ENCODE measurements at places on chromosomes 7 and 10.

DNA sequence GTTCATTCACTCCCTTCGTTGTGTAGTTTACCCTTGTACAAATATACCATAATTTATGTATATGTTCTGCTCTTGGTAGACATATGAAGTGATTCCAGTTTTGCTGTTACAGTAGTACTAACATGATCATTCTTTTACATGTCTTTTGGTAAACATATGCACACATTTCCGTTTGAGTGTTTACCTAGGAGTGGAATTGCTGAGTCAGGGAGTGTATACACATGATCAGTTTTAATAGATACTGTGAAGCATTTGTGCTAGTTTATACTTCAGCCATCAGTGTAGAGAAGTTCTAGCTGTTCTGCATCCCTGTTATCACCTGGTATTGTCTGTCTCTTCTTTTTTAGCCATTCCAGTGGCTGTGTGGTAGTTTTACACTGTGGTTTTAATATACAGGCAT lies 34.5 kb upstream of the CYP26C1 start:
- DNase-seq = no peak

DNA sequence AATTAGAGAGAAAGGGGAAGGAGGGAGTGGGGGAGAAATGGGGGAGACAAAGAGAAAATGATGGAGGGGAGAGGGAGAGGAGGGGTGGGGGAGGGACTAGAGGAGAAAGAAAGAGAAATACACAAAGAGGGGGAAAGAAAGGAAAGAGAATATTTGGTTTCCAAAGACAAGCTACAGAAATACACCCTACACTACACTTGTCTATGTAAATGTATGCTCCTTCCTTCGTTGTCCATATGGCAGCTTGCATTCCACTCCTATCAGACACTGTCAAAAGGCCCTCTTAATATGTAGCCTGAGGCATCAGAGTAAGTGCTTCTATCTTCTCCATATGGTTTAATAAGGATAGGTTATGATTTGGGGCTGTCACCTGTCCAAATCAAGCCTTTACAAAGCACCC lies 92.8 kb upstream of the FEZF1 start:
- no peak for DNase-seq

- DNase-seq = no peak
Observed at GRCh38 chr7:53022893-53023292, 12.5 kb upstream of the POM121L12 start.

GRCh38 chr10:35234073-35234472 lies 102.2 kb upstream of the CCNY start:
- no peak for DNase-seq

DNA sequence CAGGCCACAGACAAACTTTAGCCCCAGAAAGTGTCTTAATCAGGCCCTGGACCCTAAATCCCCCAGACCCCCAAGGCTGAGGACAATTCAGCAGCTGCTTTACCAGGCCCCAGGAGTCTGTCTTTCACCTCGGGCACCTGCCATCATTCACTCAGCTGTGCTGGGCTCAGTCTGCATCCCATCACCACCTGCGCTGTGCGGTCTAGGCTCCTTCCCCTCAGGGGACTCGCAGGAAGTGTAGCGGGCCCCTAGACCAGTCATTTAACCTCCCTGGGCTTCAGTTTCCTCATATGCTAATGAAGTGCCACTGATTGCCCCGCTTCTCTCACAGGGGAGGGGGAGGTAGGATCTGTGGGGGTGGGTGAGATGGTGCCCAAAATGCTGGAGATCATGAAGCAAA lies 76.4 kb upstream of the ZMIZ1 start:
- no peak for DNase-seq

DNA sequence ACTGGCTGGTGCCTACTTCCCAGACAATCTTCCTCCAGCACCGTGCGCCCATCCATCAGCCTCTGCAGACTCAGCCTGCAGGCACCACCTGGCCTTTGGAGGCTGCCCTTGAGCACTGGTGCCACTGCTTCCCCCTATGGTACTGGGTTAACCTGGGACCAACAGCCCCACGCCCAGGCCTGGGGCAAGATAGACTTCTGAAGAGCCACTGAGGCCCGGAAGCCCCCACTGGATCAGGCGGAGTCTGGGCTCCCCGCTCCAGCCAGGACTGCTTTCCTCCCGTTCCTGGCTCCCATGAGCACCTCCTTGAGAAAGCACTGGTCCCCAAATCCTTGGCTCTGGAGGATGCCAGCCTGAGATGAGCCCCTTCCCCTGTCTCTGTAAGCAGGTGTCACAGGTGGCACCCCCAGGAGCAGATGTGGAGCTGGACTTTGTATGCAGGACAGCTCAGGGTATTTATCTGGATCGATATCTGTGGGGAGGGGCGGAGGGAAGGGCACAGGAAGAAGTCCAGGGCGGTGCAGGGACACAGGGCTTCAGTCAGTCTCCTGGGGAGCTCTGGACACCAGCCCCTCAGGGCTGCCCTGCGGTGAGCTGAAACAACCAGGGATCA lies 206.5 kb upstream of the PPP2R2D start:
- DNase-seq = no peak

- peak; percentile 83 for DNase-seq
Observed at GRCh38 chr10:87635498-87636312, 24.0 kb upstream of the PAPSS2 start.

GRCh38 chr10:28951484-28951883 lies 274.2 kb downstream of the BAMBI start:
- no peak for DNase-seq

DNA sequence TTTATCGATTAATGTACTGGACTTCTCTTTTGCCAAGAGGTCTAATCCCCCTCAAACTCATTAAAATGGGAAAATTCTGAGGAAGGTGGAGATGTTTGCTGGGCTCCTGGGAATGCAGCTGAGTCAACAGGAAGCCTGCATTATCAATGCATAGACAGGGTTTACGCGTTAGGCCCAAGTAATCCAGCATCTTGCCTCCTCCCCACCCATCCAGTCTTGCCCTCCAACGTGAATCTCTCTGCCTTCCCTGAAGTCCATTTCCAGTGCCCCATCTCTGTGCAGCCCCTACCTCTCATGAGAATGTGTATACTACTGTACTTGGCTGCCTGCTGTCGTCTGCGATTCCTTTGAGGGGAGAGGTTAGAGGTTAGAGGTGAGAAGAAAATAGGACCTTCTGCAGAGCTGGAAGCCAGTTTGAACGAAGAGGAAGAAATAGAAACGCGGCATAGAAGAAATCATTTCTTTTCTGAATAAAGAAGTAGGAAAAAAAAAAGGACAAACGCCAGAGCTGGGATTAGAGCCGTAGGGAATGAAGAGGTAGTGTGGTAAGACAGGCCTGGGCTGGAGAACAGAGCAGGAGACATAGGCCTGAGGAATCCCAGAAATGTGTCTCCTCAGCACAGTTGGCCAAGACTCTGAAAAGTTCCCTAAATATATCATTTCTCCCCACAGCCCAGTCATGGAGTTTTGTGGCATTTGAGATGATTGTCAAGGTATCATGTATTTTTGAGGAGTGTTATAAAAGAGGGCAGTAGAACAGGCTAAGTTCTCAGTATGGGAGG lies 75.6 kb downstream of the MYOF start:
- DNase-seq = no peak

DNA sequence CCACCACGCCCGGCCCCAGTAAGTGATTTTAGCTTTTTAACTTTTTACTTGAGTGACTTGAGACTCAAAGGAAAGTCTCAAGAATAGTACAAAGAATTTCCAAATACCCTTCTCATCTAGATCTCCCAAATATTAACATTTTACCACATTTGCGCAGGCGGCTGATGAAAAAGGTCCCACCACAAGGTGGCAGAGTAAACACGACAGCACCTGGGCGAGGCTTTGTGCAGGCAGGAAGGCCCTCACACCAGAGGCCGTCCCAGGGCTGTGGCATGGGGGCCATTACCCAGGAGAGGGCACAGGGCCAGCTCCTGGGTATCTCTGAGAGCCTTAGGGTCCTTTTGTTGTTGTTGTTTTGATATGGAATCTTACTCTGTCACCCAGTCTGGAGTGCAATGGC lies 50.0 kb upstream of the WIPI2 start:
- peak; percentile 46 for DNase-seq

DNA sequence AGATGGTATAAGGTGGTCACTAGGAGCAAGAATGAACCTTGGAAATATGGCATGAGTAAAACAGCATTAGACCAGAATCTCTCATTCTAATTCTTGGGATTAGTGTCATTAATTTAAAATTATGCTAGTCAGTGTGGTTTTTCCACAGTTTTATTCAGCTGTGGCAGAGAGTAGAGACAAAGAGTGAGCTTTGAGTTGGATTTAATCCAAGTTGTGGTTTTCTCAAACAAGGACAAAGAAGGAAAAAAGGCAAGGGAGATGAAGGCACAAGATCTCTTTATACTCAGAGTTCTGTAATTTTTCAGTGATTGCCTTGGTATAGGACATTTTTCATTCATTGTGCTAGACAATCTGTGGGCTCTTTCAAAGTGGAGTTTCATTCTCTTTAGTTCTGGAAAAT lies 28.2 kb upstream of the AKAP9 start:
- DNase-seq = no peak

DNA sequence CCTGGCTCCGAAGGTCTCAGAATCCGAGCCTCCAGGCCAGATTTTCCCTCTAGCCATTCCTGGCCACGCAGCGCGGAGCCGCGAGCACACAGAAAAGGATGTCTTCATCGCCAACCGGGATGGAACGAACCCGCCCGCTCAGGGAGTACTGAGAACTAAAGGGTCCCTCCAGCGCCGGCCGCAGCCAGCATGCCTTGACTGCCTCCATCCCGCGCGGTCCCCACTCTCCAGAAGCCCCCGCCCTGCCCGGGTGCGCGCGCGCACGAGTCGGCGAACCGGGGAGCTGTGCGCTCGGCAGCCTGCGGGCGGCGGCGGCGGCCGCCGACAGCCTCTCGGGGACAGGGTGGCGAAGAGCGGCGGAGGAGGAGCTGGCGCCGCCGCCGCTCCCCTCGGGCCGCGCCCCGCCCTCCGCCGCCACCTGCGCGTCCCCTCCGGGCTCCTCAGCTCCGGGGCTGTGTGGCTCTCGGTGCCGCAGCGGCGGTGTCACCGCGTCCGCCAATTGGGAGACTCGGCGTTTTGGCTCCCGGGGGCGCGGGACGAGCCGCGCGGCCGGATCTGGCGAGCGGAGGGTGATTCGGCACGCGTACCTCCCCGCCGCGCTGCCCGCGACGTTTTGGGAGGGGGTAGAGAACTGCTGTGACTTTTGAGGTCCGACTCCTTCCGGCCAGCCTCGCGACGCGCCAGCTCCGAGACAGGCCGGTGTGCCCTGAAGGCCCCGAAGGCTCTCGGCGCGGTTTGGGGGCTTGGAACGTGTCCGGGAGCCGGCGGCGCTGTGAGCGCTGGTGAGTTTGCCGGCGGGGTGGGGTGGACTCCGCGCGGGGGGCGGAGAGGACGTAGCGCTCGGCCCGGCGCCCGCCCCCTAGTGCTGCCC lies 453 bp upstream of the GALNT17 start:
- DNase-seq = no peak

- no peak for DNase-seq
Observed at GRCh38 chr10:132448248-132448731, 51.3 kb downstream of the PWWP2B start.

- no peak for DNase-seq
Observed at GRCh38 chr7:109076396-109076972, 506.8 kb downstream of the DNAJB9 start.

- DNase-seq = no peak
Observed at GRCh38 chr7:136523571-136523970, 344.9 kb upstream of the CHRM2 start.

DNA sequence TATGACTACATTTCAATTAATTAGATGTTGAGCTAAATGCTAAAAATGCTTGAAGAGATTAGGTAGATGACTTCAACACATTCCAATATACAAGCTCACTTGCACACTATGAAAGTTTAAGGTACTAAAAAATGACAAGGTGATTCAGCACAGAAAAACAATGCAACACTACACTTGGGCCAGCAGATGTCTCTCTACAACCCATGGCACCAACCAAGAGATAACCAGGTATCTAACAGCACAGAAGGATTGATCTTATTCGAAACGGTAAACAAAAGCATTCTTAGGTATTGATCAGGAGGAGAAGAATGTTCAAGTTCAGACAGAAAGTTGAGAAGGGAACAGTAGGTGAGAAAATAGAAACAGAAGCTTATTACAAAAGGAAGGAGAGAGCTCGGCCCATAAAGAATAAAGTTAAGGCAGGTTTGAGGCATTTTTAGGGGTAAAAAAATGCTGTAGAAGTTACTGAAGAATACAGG lies 248.2 kb upstream of the KLF14 start:
- DNase-seq = peak; percentile 61

- DNase-seq = no peak
Observed at GRCh38 chr10:100747456-100748230, 2.3 kb downstream of the PAX2 start.

DNA sequence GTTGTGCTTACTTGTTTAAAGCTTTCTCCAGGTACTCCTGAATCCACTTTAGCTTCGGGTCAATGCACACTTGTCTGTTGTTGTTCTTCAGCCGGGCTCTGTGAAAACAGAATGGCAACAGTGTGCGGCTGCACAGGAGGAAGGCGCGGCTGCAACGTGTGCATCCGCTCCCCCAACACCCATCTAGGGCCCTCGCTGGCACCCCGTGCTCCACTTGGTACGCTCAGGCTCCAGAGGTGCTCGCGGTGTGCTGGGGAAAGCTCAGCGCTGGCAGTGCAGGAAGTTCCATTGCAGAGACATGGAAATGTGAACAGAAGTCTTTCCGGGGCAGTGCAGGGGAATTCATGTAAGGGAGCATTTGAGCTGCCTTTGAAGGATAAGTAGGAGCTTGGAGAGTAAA lies 6.3 kb downstream of the CXCL12 start:
- DNase-seq = no peak

DNA sequence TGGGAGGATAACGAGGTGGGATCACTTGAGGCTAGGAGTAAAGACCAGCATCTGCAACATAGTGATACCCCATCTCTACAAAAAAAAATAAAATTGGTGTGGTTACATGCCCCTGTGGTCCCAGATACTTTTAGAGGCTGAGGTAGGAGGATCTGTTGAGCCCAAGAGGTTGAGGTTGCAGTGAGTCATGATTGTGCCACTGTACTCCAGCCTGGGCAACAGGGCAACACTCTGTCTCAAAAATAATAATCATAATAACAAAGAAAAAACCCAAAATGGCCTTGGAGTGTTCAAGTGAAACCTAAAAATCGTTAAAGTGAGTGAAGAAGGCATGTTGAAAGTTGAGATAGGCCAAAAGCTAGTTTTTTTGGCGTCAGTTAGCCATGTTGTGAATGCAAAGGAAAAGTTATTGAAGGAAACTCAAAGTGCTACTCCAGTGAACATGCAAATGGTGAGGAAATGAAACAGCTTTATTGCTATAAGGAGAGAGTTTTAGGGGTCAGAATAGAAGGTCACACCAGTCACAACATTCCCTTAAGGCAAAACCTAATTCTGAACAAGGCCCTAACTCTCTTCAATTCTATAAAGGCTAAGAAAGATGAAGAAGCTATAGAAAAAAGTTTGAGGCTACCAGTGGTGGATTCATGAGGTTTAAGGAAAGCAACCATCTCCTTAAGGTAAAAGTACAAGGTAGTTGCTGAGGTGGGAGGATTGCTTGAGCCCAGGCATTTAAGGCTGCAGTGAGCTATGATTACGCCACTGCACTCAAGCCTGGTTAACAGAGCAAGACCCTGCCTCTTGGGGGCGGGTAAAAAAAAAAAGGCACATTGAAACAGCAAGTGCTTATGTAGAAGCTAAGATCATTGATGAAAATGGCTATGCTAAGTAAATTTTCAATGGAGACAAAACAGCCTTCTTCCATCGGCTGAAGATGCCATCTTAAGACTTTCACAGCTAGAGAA lies 45.4 kb upstream of the STOX1 start:
- DNase-seq = no peak

- peak; percentile 83 for DNase-seq
Observed at GRCh38 chr10:27192284-27192683, 37.1 kb downstream of the MASTL start.

- no peak for DNase-seq
Observed at GRCh38 chr7:121500360-121501058, 104.4 kb upstream of the FAM3C start.

- DNase-seq = no peak
Observed at GRCh38 chr7:11416641-11417458, 415.1 kb downstream of the THSD7A start.
